ENCODE measurements at places on chromosomes 13 and 19.

DNA sequence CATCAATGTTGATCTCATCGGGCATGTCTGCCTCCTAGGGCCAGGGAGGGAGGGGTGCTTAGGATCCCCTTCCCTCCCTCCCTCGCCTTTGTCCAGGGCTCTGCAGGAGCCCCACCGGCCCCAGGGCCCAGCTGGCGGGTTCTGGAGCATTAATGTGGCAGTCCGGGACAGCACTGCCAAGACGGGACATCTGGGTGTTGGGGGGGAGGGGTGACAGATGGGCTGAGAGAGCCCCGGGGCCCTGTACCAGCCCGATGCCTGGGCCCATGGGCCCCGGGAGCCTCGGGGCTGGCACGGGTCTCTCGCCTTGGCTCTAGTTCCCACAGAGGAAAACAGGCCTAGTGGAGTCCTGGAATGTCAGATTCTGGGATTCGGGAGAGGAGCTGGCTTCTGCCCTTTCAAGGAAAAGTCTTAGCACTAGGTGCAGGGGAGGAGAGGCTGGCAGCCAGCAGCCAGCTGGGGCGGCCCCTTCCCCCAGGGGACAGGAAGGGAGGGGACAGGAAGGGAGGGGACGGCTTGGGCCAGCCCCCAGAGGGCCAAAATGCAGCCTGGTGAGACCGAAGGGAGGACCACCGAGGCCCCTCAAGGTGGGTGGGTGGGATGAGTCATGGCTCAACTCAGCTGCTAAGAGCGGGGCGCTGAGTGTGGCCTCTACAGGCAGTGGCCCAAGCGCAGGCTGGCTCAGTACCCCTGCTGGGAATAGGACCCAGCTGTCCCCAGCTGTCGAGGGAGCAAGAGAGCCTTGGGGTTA is 3.1 kb downstream of the PPP1R14A start:
- DNase-seq, result no peak

DNA sequence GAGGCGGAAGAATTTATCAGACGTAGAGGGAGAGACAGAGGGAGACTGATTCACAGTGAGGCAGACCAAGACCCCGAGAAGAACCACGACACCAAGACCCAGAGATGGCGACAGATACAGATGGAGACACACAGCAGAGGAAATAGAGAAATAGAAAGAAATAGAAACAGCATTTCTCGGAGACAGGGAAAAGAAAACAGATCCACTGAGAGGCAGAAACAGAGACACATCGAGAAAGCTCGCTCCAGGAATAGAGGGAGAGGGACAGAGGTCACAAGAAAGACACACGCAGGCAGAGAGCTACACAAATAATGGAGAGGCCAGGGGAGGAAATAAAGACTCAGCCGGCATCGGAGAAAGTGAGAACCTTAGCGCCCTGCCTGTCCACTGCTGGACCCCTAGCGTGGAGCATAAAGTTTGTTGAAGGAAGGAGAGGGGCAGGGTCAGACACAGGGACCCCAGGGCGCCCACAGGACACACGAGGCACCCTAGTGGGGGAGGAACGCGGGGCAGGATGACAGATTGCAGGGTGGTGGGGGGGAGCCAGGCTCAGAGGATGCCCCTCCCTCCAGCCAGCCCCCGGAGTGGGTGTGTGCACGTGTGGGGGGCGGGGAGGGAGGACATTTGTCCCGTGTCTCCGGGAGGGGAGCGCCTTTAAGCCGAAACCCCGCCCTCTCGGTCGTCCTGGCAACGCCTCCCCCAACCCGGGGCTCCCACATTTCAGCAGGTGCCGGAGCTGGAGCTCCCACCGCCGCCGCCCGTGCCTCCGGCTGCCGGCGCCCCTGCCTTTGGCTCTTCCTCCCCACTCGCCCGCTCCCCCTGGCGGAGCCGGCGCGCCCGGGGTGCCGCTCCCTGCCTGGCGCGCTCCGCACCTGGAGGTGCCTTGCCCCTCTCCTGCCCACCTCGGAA is at the start of gene PRKCG:
Gene PRKCG, plus strand, starts transcription at position 716 of the 909 bp plus-strand sequence. CDS start 298 bp downstream, outside the sequence.
- no peak for DNase-seq

DNA sequence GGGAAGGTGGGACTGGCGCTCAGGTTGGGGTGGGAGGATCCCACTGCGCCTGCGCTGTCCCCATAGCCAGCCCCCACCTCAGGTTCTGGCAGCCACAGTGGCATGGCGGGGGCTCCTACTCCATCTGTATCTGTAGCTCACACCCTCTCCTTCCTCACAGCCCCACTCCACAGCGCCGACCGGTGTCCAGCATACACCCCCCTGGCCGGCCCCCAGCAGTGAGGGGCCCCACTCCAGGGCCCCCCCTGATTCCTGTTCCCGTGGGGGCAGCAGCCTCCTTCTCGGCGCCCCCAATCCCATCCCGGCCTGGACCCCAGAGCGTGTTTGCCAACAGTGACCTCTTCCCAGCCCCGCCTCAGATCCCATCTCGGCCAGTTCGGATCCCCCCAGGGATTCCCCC is 6.0 kb downstream of the TMED1 start:
- DNase-seq, result no peak

GRCh38 chr13:94602467-94602866 is 810 bp downstream of the GPR180 start:
- DNase-seq, result no peak

DNA sequence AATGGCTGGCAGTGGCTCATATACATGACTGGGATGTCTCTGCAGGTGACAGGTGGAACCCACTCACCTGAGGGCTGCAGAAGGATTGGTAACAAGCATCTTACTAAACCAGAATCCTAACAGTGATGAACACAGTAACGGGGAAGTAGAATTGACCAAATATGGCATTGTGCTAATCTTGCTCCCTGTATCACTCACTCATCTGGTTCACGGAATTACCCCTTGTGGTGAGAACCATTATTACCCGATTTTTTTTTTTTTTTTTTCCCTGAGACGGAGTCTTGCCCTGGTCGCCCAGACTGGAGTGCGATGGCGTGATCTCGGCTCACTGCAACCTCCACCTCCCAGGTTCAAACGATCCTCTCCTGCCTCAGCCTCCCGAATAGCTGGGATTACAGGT is 69.5 kb downstream of the PTPRS start:
- no peak for DNase-seq

DNA sequence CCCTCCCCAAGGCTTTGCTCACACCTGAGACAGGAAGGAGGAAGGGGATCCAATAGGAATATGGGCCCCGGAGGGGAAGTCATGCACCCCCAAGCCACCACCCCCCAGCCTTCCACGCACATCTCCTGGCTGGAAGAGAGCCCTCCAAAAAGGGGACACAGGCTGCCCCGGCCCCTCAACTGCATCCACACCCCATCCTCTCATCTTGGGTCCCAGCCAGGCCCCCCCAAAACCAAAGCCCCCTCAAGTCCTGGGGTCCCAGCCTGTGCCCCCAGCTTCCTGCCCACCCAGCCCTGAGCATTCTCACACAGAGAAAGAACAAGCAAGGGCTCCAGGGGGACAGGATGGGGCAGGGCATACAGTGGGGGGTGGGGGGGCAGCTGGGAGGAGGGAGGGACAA is 12.1 kb downstream of the SMIM24 start:
- DNase-seq, result no peak

GRCh38 chr13:78198821-78199220 is 280.2 kb upstream of the EDNRB start:
- no peak for DNase-seq

- no peak for DNase-seq
Observed at GRCh38 chr19:47266401-47266941, 8.2 kb upstream of the INAFM1 start.

GRCh38 chr13:40388617-40389016 is 277.8 kb downstream of the FOXO1 start:
- DNase-seq, result peak; percentile 44

GRCh38 chr13:76991796-76992547 is at the start of gene CLN5:
CLN5 (plus strand) TSS chr13:76992081; CDS start chr13:76992099, 18 bp downstream.
- DNase-seq, result peak; percentile 78

DNA sequence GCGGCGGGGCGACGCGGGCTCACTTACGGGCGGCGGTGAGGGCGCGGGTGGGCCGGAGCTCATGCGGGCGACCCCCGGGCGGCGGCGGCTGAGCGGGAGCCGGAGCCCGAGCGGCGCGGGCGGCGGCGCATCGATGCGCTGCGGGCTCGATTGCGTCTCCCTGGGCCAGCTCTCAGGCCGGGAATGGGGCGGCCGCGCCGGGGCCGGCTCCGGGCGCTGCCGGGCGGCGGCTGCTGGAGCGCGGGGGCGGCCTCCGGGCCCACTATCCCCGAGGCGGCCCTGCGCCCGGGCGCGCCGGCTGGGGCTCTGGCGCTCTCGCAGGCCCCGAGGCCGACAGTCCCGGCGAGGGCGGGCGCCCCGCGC is 1.4 kb upstream of the TSHZ3 start:
- DNase-seq, result no peak

GRCh38 chr13:28583651-28584091 is 75.3 kb upstream of the POMP start:
- DNase-seq, result no peak

- no peak for DNase-seq
Observed at GRCh38 chr19:38277969-38278680, 13.8 kb downstream of the SPINT2 start.

GRCh38 chr19:53332484-53332883 is 1.1 kb upstream of the ZNF845 start:
- DNase-seq, result no peak

DNA sequence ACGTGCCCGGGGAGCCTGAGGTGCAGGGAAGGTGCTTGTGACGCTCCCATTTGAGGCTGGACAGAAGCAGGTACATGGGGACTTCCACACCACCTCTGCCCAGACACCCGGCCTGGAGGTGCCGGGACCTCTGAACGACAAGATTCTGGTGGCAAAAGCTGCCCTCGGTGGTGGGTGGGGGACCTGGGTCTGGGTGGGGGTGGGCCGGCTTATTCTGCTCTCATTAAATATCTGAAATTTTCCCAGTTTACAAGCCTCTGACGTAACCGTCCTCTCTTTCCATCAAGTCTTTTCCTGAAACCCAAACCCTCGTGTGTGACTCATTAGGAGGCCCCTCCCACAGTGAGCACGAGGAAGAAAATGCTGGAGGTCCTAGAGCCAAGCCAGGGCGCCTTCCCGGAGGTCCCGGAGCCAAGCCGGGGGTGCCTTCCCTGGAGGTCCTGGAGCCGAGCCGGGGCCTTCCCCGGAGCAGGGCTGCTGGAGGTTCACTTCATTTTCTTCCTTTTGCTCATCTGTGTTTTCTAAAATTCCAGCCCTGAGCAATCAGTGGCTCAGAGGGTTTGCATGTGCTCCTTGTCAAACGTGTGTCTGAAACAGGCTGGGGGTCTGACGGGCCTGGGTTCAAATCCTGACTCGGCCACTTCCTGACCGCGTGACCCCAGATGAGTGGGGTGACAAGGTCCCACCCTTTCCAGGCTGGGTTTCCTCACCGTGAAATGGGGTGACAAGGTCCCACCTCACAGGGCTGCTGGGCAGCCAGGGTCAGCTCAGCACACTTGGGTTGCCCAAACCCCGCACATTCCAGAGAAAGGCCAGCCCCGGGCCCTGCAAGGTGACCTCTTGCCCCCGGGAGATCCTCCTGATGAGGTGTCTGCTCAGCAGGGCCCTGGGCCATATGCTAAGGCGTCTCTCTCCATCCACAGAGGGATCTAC is 10.0 kb downstream of the CFD start:
- no peak for DNase-seq

GRCh38 chr13:34764246-34764645 is 177.8 kb upstream of the NBEA start:
- no peak for DNase-seq

DNA sequence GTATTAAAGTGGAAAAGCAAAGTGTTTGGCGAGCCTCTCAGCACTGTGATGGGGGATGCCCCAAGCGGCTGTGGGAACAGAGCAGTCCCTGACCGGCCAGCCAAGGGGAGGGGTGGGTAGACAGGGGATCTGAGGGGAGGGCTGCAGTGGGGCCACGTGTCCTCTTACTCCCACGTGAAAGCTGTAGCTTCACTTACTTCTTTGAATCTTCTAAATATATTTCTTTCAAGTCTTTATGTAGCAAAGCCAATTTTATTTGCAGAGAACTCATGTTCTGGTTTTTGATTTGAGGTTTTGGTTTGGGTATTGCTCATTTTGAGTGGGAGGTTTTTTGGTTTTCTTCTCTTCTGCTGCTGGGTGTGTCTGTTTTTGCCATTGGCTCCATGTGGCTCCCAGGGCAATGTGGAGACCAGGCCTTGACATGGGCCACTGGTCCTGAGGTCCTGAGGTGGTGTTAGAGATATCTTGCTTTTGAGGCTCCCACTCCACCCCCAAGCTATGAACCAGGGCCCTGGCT is 17.7 kb upstream of the OVOL3 start:
- no peak for DNase-seq

GRCh38 chr13:68690567-68690966 is 1417.1 kb upstream of the ATXN8OS start:
- DNase-seq, result no peak

DNA sequence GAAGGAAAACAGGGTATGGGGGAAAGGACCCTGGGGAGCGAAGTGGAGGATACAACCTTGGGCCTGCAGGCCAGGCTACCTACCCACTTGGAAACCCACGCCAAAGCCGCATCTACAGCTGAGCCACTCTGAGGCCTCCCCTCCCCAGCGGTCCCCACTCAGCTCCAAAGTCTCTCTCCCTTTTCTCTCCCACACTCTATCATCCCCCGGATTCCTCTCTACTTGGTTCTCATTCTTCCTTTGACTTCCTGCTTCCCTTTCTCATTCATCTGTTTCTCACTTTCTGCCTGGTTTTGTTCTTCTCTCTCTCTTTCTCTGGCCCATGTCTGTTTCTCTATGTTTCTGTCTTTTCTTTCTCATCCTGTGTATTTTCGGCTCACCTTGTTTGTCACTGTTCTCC is 2.7 kb downstream of the KLK3 start:
- DNase-seq, result no peak

DNA sequence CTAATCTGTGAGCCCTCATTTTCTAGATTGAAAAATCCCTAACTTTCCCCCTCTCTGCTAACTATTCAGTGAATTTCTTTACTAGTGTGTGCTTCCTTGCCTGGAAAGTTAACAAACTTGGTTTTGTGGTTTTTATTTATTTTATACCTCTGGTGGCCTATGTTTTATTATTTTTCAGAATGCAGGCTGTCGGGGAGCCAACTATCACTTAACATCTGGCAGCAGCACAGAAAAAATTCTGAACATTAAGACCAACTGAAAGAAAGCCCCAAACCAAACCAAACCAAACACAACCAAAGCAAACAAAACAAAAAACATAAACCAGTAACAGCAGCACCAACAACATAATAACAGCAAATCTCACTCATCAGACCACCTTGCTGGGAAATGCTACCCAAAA is 109.0 kb upstream of the KL start:
- no peak for DNase-seq

- DNase-seq, result no peak
Observed at GRCh38 chr19:8504171-8504570, 1.7 kb upstream of the PRAM1 start.

- DNase-seq, result no peak
Observed at GRCh38 chr19:18434411-18435175, 3.3 kb downstream of the ISYNA1 start.

GRCh38 chr13:36629057-36629385 is 44.8 kb upstream of the SERTM1 start:
- DNase-seq, result no peak

GRCh38 chr13:33349986-33350826 is 64.7 kb upstream of the STARD13 start:
- DNase-seq, result no peak

- no peak for DNase-seq
Observed at GRCh38 chr19:44955505-44956439, 592 bp downstream of the CLPTM1 start.

- no peak for DNase-seq
Observed at GRCh38 chr13:90154311-90154960, 1193.1 kb upstream of the MIR17HG start.

- no peak for DNase-seq
Observed at GRCh38 chr13:45882626-45883025, 31.1 kb upstream of the SIAH3 start.
